MV-4-11 (cell line): ENCODE measurements at places on chromosomes 6 and 20.

- no peak for DNase-seq
Observed at GRCh38 chr6:65819152-65819551, 112.1 kb upstream of the EYS start.

DNA sequence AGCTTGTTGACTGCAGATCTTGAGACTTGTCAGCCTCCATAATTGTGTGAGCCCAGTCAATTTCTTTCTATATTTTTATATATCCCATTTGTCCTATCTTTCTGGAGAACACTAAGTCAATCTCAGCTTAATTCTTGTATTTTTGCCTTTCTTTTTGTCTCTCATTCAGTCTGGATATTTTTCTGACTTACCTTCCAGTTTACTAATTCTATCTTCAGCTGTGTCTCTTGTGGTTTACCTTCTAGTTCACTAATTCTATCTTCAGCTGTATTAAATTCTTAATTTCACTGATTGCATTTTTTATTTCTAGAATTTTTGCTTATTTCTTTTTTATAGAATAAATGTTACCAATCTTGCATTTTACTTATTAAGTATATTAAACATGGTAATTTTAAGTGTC is 17.8 kb upstream of the RFX6 start:
- DNase-seq = no peak

DNA sequence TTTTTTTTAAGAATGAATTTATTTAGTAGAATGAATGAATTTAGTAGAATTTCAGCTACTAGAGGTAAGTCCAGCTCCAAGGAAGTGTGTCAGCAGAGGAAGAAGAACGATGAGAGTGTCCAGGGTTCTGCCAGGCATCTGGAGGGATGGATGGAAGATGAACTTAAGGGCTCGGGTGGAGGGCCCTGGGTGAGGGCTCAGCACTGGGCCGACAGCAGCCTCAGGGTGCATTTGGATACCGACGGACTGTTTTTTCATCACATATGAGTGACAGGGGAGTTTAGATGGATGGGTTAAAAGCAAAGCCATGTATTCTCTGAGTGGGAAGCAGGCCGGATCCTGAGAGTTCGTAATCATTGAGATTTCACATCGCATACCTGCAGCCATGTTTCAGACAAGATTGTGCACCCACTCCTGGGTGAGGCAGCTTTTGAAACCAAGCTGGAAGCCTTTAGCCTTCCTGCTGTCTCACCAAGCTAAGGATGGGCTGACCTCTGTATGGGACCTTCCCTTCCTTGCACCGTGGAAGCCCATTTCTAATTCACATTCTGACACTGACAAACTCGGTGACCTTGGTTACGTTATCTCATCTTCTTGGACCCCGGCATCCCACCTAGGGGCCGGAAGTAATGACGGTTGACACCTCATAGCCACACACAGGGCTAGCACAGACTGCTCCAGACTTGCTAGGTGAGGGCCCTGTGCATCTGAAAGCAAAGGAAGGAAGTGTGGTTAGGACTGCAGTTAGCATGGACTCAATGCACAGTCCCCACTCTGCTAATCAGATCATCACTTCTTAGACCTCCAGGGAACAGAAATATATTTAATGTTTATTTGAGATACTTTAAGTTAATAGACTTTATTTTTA is 228.5 kb downstream of the SLC24A3 start:
- no peak for DNase-seq

GRCh38 chr6:34324738-34325444 is 67.6 kb downstream of the NUDT3 start:
- no peak for DNase-seq

DNA sequence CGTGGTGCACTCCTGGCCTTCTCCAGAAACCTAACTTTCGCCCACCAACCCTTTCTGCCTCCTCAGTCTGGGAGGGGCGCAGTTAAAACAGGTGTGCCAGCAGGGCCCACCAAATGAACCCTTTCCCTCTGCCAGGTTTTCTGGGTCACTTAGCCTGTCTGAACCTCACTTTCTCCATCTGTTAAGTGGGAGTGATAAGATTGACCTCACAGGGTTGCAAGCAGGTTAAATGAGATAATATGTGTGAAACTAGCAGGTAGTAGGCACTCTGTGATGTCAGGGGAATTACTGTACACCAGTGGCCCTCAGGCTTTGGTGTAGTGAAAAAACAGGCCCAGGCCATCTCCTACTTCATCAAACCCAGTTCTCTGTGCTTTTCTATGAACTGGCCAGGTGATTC is 14.1 kb downstream of the BNIP5 start:
- DNase-seq = no peak

- no peak for DNase-seq
Observed at GRCh38 chr6:106612671-106613416, 16.5 kb downstream of the RTN4IP1 start.

- DNase-seq = no peak
Observed at GRCh38 chr6:168248148-168248620, 71.4 kb downstream of the DACT2 start.

DNA sequence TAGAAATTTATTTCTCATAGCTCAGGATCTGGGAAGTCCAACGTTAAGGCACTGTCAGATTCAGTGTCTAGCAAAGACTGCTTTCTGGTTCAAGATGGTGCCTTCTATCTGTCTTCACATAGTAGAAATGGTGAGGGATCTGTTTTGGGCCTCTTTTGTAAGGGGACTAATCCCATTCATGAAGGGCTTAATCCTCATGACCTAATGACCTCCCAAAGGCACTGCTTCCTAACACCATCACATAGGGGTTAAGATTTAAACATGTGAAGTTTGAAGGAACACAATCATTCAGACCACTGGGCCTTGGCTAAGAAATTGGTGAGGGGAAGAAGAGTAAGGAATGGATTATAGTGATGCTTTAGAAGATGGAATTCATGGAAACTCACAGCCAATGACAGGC is 237.6 kb downstream of the PACRG start:
- DNase-seq = no peak

- DNase-seq = no peak
Observed at GRCh38 chr6:113449051-113449450, 408.1 kb upstream of the MARCKS start.

DNA sequence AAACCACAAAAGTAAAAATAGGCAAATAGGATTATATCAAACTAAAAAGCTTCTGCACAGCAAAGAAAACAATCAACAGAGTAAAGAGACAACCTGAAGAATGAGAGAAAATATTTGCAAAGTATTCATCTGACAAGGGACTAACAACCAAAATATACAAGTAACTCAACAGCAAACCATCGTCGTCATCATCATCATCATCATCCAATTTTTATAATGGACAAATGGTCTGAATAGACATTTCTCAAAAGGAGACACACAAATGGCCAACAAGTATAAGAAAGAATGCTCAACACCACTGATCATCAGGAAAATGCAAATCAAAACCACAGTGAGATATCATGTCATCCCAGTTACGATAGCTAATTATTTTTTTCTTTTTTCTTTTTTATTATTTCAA is 62.0 kb downstream of the ANKEF1 start:
- no peak for DNase-seq

GRCh38 chr6:36924778-36925374 is 29.7 kb upstream of the PI16 start:
- DNase-seq = no peak

GRCh38 chr6:112221561-112221960 is 32.8 kb downstream of the LAMA4 start:
- no peak for DNase-seq

DNA sequence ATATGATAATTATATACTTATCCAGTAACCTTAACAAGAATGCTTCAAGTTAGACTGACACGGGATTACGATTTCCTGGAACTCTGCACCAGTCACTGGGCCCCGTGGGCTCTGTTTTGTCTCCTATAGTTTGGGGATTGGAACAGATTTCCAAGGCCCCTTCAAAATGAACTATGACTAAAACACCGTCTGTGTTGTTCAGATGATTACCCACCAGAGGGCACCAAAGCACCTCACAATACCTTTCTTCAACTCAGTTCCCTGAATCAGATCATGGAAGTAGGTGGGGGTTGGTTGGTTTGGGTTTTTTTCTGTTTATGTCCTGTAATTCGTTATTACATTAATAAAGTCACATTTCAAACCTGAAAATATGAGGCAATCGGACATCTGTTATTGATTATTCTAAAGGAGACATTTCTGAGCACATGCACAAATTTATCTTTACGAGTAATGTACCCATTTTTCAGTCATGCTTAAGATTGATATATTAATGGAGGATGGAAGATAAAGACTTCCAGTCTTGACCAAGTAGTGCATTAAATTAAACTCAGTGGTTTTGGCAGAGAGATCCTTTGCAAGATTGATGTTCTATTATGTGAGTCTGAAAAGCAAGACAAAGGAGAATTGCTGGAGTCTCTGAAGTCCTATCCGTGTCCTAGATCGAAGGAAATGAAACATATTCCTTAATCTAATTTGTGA is 112.0 kb upstream of the COL21A1 start:
- DNase-seq = peak; percentile 58

DNA sequence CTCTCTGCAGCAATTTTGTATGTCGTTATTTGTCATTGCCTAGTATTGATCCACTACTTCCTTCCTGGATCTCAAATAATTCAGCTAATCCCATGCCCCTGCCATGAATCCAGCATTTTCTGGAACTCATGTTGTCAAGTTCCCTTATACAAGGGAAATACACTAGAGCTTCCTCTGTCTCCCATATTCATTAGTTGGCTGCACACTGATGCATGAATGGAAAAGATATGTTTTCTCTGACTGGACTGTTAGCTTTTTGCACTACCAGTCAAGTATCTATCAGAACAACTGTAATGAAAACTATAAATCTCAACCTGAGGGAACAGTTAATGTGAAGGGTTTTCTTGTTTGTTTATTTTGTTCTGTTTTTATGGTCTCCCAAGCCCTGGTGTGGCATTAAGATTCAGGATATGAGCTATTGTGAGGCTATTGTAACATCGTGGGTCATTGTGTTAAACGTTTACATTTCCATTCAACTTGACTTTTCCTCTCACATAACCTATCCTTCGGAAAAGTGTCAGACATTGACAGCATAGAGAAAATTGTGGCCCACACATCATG is 102.5 kb upstream of the FAM8A1 start:
- no peak for DNase-seq

DNA sequence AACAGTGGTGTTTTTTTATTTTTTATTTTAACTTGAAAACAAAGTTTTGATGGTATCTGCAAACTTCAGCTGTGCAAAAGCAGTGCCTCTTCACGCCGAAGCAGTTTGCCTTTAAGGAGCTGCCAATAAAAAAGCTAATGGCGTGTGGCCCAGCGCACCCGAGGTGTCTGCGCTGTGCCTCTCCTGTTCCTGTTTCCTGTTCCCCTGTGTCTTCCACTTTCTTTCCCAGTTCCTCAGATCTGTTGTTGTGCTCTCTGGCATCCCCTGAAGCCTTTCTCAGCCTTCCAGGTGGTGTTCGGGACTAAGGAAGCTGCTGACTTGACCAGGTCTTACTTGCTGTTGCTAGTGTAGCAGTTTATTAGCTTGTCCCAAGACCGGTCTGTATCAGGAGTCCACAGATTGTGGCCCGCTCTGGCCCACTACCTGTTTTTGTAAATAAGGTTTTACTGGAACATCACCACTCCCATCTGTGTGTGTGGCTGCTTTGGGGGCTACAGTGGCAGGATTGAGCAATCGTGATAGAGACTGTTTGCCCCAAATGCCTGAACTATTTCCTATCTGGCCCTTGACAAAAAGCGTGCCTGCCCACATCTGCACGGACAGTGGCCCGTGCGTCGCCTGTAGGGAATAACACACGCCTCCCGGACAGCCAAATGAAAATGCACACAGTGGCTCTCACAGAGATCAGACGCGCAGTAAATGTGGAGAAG is 178.3 kb downstream of the TMEM242 start:
- no peak for DNase-seq

DNA sequence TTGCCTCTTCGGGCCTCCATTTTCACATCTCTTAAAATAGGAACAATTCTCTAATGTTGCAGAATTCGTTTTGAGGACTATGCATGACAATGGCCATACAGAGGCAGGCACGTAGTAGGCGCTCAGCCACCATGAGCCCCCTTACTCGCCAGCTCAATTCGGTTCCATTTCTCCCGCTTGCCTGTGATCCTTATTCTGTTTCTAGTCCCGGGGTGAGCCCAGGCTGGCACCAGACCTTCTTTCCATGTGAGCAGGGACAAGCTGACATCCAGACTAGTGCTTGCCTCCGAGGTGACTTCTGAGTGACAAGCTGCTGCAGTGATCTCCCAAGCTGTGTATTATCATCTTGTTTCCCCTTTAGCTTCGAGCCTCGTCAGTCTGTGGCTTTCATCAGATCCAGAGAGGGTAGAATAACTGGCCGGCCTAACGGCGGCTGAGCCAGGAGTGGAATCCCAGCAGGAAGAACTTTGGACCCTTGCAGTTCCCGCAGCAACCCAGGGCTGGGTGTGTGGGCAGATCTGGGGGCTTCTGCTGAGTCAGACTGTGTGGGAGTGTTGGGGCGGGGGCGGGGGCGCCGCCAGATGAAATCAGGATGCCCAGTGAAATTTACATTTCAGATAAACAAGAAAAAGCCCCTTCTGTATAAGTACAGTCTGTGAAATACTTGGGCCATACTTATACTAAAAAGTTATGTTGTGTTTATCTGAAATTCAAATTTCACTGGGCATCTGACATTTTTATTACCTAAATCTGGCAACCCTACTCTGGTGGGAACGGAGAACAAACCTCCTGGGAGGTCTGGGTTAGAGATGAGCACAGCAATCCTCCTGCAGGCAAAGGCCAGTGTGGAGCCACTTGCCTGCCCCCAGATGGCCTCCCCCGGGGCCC is 10.9 kb downstream of the BANF2 start:
- no peak for DNase-seq

DNA sequence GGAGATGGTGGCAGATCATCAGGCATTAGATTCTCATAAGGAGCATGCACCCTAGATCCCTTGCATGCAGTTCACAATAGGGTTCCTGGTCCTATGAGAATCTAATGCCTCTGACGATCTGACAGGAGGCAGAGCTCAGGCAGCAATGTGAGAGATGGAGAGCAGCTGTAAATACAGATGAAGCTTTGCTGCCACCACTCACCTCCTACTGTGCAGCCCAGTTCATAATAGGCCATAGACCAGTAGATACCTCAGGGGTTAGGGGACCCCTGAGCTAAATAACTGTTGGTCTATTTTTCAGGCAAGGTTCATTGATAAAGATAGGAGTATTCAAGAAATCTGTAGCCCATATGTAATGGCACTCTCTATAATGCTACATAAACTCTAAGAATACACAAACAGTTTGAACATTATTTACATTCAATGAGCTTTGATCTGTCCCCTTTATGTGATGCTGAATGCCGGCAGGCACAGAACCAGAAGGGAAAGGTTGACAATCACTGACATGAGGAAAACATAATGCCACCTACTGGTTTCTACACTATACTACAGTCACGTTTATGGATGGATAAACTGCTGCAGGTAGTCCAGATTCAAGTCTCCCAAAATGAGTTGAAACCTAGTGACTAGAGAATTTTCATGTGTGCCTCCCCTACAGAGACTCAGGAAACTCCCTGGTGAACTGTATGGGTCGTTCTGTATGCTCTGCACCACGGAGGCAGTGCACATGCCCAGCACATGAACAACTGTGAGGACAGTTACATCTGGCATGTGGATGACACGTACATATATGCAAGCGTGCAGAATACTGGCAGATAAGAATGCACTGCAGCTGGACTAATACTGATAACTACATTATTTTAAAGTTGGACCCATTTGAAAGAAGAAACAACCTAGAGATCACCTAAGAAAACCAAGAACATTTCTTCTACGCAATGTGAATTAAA is 72.0 kb downstream of the DST start:
- no peak for DNase-seq

- no peak for DNase-seq
Observed at GRCh38 chr6:125818225-125818657, 27.5 kb downstream of the NCOA7 start.

GRCh38 chr6:15332446-15332845 is 86.6 kb downstream of the JARID2 start:
- peak; percentile 40 for DNase-seq

GRCh38 chr6:53165293-53165692 is 16.7 kb upstream of the GCM1 start:
- no peak for DNase-seq

- DNase-seq = peak; percentile 21
Observed at GRCh38 chr6:16648003-16648402, 113.3 kb downstream of the ATXN1 start.
